ENCODE measurements at places on chromosomes 7 and 10. TPM values are rescaled to one million over a fixed set of nuclear protein-coding genes. Genes with fewer than 3 reads are reported as not detected.

The UCN3 gene
- total RNA-seq: not detected

GRCh38 chr7:41820111-41820671 is 117.3 kb upstream of the INHBA start:
- DNase-seq: no peak

DNA sequence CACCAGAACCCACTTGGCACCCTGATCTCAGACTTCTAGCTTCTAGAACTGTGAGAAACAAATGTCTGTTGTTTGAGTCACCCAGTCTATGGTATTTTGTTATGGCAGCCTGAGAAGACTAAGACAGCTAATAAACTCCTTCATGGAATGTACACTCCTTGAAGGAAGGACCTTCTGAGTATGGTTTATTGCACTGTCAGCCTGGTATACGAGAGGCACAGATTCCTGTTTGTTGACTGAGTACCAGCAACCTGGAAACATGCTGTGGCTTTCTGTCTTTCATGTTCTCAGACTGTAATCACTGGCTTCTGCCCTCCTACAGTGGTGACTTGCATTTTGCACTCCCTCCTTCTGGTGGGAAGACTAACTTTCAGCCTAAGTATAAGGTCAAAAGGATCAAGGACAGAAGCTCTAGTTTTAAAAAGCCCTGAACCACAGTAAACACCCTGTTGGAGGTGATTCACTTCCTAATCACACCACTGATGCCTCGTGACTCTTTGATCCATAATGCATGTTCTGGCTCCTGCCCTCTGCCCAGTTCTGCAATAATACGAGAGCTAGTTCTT is 319.0 kb upstream of the NPSR1 start:
- peak; percentile 64 for DNase-seq

DNA sequence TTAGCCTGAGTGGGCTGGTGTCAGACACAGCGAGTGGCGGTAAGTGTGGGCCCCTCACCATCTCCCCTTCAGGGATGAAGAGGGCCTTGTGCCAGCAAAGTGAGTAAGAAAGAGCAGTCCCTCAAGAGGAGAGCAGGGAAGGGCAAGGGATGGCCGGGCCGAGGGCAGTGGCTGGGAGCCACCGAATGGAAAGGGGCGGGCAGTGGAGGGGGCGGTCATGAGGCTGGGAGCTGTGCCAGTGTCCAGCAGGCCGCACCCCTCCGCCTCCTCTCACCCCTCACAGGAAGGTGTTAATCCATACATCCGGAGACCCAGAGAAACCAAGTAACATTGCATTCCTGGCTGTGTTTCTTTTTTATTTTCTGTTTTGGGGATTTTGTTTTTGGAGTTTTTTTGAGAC is 28.6 kb upstream of the RASGEF1A start:
- no peak for DNase-seq
